ENCODE measurements at places on chromosomes 12 and 14.

DNA sequence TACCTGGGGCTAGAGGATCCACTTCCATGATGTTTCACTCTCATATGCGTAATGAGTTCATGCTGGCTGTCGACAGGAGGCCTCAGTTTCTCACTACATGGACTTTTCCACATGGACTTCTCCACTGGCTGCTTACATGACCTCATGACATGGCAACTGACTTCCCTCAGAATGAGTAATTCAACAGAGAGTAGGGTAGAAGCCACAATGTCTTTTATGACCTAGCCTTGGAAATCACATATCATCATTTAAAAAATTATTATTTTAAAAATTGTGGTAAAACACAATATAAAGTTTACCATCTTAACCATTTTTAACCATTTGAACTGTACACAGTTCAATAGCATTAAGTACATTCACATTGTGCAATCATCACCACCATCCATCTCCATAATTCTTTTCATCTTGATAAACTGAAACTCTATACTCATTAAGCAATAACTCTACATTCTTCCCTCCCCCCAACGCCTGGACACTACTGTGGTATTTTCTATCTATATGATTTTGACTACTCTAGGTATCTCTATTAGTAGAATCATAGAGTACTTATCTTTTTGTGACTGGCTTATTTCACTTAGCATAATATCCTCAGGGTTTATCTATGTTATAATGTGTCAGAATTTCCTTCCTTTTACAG lies 144.5 kb downstream of the TGFB3 start:
- DNase-seq: no peak

GRCh38 chr12:56954057-56954957 lies 3.1 kb downstream of the RDH16 start:
- DNase-seq: no peak

DNA sequence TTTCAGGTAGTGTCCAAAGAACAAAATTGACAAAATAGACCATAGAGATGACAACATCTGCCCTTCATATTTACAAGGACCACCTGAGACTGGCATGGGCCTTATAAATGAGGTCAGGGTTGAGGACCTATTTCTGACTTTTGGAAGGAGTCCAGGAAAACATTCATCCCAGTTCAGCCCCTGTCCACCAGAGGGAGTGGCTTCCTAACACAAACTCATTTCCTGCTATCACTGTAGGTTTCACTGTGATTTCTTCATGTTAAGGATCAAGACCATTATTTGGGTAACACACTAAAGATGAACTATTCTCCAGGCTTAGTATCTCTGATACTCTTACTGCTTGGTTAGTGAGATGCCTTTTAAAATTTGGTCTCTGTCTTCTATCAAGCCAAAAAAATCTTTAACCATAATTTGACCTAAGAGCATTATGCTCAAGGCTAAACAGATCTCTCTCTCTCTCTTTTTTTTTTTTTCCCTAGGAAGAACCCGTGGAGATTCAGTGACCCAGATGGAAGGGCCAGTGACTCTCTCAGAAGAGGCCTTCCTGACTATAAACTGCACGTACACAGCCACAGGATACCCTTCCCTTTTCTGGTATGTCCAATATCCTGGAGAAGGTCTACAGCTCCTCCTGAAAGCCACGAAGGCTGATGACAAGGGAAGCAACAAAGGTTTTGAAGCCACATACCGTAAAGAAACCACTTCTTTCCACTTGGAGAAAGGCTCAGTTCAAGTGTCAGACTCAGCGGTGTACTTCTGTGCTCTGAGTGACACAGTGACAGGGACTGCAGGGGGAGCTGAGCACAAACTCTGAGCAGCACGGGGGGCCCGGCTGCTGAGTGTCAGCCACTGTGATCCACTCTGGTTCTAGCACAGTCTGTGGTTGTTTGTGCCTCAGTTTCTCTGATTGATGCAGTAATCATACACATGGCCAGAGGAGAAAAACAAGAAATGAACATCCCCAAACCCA lies 267.6 kb upstream of the OR4E1 start:
- DNase-seq: peak; percentile 50

GRCh38 chr12:125132698-125133400 lies 67.6 kb downstream of the AACS start:
- peak; percentile 7 for DNase-seq

Data from erythroblast (primary cell).